Regular cardiac myocyte (primary cell): ENCODE measurements at places on chromosomes 1 and 21. TPM values are rescaled to one million over a fixed set of nuclear protein-coding genes. Genes with fewer than 3 reads are reported as not detected.

Gene ARTN
- not detected in 2 replicates for total RNA-seq

Gene C1orf87
- total RNA-seq: not detected in 2 replicates

Gene LAMB3
- total RNA-seq: 3.5 and 11.3 TPM in 2 replicates

Gene KIF26B
- 0.96 and 9.3 TPM in 2 replicates for total RNA-seq

Gene S100A12
- total RNA-seq: not detected in 2 replicates

Gene AMY2A
- total RNA-seq: not detected in 2 replicates

Gene CNN3
- total RNA-seq: 349 and 490 TPM in 2 replicates

Gene TNFRSF25
- total RNA-seq: 5.0 and 6.8 TPM in 2 replicates

Gene PTGS2
- 38.2 and 47.4 TPM in 2 replicates for total RNA-seq

Gene TESK2
- 0.96 and 2.5 TPM in 2 replicates for total RNA-seq

Gene NHLH1
- under 0.01 TPM in 1 of 2 replicates, not detected in the other for total RNA-seq

Gene OR2L5
- not detected in 2 replicates for total RNA-seq

Gene PLEKHM2
- total RNA-seq: 49.7 and 63.1 TPM in 2 replicates

Gene ATP1A4
- under 0.01 TPM in 1 of 2 replicates, not detected in the other for total RNA-seq

Gene RPRD2
- 5.0 and 6.5 TPM in 2 replicates for total RNA-seq

Gene ILDR2
- total RNA-seq: under 0.01 TPM in 2 replicates

Gene LCE1F
- total RNA-seq: not detected in 2 replicates

Gene PDPN
- 0.77 and 1.1 TPM in 2 replicates for total RNA-seq
